ENCODE measurements at places on chromosomes 1 and 21.

DNA sequence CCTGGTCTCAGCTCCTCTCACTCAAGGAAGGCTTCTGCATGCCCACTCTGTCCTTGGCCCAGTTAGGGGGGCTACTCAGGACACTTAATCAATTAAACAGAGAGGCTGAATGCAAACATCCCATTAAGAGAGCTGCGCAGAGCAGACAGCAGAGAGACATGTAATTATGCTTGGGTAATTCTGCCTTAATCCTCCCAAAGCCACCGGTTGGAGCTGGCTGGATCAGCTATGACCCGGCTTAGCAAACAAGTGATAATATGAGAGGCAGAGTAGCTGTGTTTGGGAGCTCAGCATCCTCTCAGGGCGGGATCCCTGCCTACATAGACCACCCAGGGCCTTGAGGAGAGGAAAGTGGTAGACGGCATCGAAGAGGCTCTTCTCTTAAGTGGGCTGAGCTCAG is 183.2 kb downstream of the GRIK3 start:
- DNase-seq = no peak

GRCh38 chr1:21614419-21615115 is 54.6 kb downstream of the RAP1GAP start:
- DNase-seq = no peak

GRCh38 chr1:171595324-171595723 is 26.7 kb upstream of the MYOCOS start:
- DNase-seq = no peak

DNA sequence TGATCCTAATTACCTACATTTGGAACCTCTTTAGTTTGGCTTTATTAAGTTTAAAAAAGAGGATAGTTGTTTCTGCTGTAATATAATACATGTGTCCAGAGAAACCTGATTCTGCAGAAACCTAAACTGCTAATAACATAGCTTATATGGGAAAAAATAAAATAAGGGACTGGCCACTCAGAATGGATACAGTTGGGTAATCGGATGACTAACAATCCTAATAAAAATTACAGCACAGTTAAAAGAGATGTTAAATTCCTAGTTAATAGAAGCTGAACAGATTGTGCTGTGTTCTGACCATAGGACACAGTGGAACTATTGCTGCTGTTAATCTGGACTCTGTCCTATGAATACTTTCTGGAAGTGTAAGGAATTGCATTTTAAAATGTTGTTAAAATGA is 16.0 kb downstream of the ARV1 start:
- DNase-seq = no peak

GRCh38 chr1:109990302-109990653 is 5.7 kb downstream of the AHCYL1 start:
- no peak for DNase-seq

GRCh38 chr21:22728091-22728490 is 1729.9 kb downstream of the NCAM2 start:
- DNase-seq = no peak

- DNase-seq = no peak
Measured at GRCh38 chr1:76833151-76833550, 34.1 kb upstream of the ST6GALNAC5 start.

DNA sequence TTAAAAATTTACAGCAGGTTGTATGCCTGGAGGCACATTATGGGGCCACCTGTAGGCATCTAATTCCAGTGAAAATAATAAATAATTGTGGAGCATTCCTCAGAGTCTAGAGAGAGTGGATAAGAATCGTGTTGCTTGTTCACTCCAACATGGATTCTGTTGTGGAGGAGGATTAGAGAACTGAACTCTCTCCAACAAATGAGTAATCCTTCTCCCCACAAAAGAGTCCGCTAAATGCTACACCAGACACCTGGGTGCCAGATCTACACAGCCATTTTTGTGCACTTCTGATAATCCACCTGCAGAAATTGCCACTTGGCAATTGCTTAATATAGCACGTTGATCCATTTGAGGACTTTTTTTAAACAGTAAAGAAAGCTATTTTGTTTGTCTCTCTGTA is 113.7 kb upstream of the DPYD start:
- DNase-seq = no peak

GRCh38 chr1:169161496-169162194 is 55.2 kb downstream of the ATP1B1 start:
- DNase-seq = no peak

DNA sequence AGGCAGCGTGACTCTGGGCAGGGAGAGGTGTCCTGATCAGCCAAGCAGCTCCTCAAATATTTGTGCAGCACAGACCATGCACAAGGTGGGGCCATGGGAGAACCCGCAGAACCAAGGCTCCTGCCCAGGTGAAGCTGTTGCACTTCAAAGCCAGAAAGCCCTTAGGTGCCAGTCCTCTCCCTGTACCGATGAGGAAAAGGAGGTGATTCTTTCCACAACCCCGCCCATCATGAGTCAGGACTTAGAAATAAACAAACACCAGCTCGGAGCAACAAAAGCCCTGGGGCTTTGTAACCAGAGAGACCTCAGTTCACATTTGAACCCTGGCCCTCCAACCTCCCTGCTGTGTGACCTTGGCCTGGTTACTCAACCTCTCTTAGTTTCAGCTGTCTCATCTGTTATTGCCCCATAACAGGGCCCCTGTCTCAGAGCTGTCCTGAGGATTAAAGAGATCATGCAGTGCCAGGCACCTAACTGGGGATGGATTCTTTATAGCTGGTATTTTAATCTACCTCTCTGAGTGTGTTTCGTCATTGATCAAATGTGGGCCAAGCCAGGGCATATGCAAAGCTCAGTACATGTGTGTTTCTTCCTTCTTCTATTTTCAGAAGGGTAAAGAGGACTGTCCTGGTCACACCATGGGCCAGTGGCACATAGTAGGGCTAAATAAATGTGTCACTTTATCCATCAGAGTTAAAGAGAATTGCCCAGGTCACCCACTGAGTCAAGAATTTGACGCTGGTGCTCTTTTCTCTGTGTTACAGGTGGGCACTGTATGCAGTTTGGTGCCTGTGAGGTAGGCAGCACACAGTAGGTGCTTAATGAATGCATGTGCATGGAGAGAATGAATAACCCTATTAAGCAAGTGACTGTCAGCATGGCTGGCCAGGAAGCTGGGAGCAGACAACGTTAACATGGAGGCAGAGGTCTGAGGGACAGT is 1.4 kb downstream of the LDLRAD1 start:
- no peak for DNase-seq

DNA sequence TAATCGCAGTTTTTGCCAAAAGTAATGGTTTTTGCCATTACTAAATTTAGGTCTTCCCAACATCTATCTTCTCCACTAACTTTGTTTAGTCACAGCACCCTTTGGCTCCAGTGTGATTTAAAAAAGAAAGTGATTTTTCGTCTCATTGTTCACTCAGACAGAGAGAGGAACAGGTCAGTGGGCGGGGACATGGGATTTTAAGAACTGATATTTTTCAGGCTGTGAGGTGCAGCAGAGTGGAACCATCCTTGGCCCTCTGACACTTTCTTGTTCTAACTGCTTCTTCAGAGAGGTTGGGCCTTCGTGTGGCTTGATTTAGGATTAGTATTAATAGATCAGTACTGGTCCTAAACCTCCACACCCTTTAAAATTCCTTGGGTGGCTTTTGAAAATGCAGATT is 38.8 kb downstream of the CASQ2 start:
- DNase-seq = no peak

DNA sequence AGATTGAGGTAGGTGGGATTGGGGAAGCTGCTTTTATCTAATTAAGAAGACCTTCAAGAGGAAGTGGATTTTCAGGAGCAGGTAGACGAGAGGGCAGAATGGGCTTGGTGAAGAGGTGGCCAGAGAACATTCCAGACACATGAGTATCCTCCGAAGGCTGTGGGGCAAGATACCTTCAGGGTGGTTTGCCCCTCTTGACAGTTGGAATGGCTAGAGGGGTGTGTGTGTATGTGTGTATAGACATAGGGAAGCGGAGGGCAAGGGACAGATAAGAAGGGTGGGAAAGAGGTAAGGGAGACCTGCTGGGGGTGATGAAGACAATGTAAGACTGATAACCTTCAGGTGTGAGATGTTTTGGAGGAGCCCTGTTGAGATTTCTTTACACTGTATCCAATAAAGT is 46.8 kb upstream of the TSPAN2 start:
- DNase-seq = no peak

GRCh38 chr1:230429067-230429735 is 3.1 kb upstream of the PGBD5 start:
- DNase-seq = no peak

DNA sequence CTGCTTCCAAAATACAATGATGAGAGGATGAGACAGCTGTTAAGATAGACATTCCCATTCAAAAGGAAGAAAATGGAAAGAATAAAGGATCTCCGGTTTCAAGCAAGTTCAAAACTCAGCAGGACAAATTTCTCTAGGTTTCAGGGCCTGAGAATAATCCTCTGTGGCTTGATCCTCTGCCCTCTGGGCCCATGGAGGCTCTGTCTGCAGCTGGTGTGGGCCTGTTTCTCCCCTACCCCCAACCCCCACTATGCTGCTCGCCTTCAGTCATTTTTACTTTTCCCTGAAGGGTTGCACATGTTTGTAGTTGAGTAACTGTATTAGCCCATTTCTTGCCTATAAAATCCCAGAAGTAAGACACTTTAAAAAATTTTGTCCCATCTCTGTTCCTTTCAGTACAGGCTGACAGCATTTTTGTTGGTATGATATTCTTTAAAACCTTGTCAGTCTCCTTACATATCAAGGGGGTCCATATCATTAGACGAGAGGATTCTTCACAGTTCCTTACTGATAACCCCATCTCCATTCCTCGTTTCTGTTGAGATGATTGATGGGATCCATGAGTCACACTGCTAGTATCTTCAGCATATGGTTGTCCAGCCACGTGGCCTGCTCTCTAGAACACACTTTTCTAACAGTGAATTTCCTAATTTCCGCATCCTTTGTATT is 10.5 kb downstream of the ZMYM4 start:
- no peak for DNase-seq

- DNase-seq = no peak
Measured at GRCh38 chr21:45852886-45853400, 128.6 kb upstream of the COL6A1 start.

GRCh38 chr1:117058810-117059209 is 1.3 kb upstream of the TTF2 start:
- DNase-seq = no peak

- no peak for DNase-seq
Measured at GRCh38 chr1:108747171-108747850, 837 bp downstream of the STXBP3 start.

- DNase-seq = no peak
Measured at GRCh38 chr1:214579183-214579582, 23.8 kb upstream of the CENPF start.

- no peak for DNase-seq
Measured at GRCh38 chr1:157087030-157087429, 12.6 kb downstream of the ETV3L start.

DNA sequence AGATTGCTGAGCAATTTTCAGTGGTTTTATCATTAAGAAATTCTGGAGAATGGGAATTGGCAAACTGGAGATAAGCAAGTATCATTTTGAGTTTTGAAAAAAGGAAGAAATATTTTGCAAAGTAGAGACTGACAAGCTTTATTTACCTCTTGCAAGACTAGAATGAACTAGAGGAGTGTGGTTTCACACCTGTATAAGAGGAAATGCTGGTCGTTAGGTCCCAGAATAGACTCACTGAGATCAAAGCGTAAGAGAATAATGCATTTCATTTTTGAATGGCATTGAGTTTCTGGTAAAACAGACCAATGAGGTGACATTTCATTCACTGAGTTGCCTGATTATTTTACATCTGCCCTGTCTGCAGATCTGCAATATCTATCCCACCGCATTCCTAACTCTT is 308.1 kb downstream of the ADGRL2 start:
- DNase-seq = no peak

GRCh38 chr21:35102488-35103371 is 53.6 kb upstream of the RUNX1 start:
- no peak for DNase-seq

DNA sequence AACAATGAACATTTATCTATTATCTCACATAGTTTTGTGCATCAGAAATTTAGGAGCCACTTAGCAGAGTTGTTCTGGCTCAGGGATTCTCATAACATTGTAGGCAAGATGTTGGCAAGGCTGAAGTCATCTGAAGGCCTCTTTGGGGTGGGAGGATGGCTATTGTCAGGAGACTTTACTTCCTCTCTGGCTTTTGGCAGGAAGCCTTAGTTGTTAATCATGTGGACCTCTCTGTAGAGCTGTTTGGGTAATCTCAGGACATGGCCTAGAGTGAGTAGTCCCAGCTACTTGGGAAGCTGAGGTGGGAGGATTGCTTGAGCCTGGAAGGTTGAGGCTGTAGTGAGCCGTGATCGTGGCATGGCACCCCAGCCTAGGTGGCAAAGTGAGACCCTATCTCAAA is 40.2 kb downstream of the RASAL2 start:
- no peak for DNase-seq

GRCh38 chr1:76023669-76024435 is 50.7 kb upstream of the ST6GALNAC3 start:
- DNase-seq = no peak

DNA sequence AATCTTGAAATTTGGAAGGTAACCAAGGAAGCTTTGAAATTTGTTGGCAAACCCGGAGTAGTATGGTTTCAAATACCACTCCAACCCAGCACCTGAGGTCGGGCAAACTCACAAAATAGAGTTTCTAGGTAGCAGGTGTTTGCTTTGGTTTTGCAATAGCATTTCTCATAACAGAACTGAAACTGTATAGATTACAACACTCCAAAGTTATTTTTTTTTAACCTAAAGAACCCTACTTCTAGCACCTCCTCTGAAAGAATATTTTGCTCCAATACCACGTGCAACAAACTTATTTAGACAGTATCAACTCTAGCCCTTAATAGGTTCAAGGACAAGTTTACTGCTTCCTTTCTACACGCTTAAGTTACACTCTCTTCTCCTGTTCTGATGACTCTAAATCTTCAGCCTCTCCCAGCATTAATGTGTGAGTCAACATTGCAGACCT is 178.5 kb upstream of the FMN2 start:
- DNase-seq = no peak

DNA sequence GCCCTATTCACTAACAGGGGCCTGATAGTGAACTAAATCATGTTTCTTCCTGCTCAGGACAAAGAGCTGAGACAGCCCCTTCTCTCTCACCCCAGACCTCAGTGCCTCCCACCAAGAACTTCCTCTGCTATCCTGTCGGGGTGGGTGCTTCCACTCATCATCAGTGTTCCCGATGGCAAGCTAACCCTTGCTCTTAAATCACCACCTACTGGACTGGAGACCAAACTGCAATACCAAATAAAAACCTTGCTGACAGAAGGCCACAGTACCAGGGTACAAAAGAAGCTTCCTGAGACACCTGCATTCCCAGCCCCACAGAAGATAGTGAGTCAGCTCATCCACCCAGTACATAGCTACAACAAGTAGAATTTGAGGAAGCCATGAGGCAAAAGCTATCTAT is 799.5 kb downstream of the LTN1 start:
- DNase-seq = no peak

GRCh38 chr1:207234690-207235089 is 86.8 kb upstream of the CD55 start:
- DNase-seq = no peak
